GM20000 (cell line): ENCODE measurements at places on chromosomes 3 and 15.

GRCh38 chr3:184596233-184596632 is 34.6 kb downstream of the EPHB3 start:
- DNase-seq, result no peak

DNA sequence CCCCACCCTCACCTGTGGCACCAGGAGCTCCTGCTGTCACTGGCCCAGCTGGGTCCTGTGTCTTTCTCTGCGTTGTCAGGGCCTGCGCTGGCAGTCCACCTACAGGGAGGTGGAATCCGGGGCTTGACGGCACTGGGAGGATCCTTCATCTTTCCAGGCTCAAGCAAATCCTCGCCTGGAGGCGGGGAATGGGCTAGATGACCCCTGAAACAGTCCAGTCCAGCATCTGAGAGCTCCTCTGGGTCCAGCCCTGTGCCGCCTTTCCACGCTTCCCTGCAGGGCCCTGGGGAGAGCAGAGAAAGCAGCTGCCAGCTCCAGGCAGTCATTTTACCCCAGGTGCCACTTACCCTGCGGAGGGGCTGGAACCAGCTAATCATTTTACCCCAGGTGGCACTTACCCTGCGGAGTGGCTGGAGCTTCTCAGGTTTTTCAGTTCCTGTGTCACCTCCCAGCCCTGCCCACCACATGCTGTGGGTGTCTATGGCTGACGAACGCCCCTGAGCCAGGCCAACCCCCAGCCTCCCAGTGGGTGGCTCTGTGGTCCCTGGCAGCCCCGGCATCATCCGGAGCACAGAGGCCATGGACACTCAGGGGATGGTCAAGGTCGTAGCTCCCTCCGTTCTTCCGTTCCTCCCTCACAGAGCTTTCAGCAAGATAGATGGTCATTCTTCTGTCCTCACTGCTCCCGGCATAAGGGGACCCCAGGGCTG is 17.9 kb upstream of the ADIPOQ start:
- no peak for DNase-seq

- no peak for DNase-seq
These were observed 718 bp downstream of the BNIP2 start for GRCh38 chr15:59688423-59688781.

DNA sequence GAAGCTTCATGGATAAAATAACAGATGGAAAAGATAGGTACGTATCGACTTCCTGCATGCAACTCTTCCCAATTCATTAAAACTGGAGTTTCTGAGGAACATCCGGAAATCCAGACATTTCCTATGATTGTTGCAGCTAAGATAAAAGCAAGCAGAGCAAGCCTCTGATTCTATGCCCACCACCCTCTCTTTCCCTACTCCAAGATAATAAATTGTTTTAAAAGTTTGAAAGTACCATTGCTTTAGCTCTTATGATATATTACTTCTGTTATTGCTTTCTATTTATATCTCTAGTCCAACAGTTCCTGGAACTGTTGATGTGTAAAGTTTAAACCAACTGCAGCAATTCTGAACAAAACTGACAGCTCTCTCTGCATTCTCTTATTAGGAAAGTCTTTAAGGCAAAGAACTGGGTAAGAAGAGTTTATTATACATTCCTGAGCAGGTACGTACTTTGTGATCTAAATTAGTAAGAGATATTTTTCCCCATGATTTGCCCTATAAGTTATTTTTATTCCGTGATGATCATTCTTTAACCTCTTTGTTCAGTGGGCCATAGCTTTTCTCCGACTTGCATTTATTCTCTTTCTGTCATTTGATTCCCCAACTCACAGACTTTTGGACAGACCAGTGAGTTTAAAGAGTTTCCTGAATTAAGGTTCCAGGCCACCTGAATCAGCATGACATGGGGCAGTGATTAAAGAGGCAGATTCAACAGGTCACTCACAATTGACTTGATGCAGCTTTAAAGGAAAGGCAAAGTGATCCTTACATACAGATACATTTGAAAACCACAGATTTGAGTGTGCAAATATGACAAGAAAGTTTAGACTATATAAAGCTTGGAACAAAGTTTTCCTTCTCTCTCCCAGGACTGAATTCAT is 94.2 kb upstream of the THRB start:
- DNase-seq, result no peak

GRCh38 chr3:157438194-157438730 is 1.6 kb downstream of the PTX3 start:
- DNase-seq, result no peak

DNA sequence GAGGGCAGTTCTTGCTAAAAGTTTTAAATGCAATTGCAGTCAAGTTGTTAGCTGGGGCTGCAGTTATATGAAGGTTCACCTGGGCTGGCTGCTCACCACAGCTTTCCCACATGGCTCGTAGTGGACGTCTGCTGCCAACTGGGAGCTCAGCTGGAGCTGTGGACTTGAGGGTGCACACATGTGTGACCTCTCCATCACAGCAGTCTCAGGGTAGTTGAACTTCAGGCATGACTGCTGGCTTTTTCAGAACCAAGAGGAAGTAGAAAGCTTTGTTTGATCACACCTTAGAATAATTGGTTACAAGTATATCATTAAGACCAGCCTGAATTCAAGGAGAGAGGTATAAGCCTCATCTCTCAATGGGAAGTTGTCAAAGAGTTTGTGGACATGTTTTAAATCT is 74.1 kb downstream of the CHL1 start:
- no peak for DNase-seq

DNA sequence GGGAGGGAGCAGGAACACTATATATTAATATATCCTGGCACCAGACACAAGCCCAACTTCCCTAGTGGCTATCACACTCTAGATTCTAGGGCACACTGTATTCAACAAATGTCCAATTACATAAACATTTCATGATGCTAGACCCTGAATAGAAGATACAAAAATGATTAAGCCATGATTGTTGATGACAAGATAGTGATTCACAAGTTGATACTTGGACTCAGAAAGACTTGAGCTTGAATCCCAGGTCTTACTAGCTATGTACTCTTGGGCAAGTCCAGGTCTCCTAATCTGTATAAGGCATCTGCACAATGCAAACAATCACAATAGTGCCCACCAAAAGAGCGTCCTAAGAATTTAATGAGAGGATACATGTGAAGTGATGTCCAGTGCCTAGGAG is 10.0 kb upstream of the SNTN start:
- no peak for DNase-seq

DNA sequence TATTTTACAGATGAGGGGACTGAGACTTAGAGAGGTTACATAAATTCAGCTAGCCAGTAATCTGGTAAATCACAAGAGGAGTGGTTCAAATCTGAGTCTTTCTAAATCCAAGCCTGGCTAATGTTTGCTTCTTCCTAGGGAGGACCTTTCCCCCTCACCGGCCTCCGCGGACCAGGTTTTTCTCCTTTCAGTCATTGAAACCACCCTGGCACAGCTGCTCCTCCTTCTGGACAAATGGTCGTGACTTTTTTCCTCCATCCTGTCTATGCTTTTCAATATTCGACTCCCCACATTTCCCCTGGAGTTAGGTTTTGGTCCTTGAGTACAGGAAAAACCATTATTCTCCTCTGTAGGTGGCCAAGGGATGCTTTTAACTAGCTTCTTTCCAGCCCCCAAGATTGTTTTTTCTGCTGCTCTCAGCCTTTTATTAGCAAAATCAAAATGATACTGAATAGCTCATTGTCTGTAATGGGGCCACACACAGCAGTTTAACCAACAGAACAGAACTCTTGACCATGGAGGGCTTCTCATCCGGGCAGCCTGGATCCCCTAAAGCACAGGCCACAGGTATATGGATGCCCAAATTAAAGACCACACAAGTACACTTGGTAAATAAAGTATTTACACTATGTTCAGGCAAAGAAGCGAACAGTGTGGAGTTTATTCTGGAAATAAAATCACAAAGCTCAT is 85.9 kb upstream of the KLHL25 start:
- no peak for DNase-seq

DNA sequence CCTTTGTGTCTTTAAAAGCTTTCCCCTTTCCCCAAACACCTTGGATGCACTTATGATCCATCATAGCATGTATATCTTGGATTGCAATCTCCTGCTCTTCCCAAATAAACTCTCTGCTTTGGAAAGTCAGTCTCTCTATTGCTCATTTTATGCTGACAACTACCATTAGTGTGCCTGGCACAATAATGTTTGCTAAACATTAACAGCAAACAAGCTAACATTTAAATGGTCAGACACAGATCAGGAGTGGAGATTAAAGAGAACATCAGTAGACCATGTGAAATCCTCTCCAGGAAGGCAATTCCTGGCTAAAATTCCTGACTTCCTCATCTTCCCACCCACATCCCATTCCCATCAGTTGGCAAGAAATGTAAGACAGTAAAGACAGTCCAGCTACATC is 44.3 kb upstream of the EIF1B start:
- DNase-seq, result no peak

DNA sequence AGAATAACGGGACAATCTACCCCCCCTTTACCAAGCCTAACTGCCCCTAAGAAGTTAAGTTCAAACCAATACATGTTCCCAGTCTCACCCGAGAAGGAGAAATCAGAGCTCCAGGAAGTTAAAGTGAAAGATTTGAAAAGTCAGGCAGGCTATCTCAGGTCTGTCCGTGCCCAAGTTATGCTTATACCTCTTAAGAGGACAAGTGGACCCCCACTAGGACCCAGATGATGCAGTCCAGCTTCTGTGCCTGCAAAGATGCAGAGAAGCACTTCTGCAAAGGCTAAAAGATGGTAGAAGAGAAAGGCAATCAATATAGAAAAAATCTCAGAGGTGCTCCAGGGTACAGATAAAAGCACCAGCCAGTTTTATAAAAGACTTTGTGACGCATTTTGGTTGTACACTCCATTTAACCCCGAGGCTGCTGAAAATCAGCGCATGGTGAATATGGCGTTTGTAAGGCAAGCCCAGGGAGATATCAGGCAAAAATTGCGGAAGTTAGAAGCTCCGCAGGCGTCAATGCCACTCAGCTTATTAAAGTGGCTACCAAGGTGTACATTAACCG is 9.8 kb upstream of the SLC9C1 start:
- DNase-seq, result no peak

- no peak for DNase-seq
These were observed 498.5 kb upstream of the CNTN4 start for GRCh38 chr3:1600206-1600605.

DNA sequence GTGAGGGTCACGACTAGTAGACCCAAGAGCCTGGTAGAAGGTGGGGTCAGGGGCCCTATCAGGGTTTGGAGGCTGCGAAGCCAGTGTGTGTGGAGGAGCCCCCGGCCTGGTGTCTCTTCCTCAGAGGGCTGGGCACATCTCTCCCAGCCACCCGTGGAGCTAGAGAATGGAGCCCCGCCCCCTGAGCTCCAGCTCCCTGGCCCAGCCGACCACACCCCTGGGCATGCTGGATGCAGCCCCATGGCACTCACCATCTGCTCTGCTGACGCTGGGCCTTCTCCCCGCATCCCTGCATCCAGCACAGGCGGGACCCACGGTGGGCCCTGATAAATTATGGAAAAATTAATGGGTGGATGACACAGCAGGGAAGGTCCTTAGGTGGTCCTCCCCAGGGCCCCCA is 17.5 kb downstream of the ANKRD63 start:
- no peak for DNase-seq

DNA sequence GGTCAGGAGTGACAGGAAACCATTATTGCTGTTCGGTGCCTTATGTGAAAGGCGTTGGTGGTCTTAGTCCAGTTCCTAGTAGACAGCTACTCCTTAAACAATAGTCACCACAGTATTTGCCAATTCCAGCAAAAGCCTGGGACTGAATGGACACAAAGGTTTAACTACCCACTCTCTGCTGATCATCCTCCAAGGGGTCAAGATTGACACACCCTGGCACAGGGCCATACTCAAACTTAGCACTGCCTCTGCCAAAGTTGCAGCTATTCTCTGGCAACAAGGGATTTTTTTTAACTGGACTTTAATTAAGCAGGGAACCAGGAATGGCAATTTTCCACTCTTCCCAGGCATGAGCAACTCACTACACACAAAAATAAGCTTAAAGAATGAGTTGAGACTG is 193.9 kb downstream of the NLGN1 start:
- no peak for DNase-seq

- DNase-seq, result no peak
These were observed 13.9 kb downstream of the CEP152 start for GRCh38 chr15:48796930-48797329.

DNA sequence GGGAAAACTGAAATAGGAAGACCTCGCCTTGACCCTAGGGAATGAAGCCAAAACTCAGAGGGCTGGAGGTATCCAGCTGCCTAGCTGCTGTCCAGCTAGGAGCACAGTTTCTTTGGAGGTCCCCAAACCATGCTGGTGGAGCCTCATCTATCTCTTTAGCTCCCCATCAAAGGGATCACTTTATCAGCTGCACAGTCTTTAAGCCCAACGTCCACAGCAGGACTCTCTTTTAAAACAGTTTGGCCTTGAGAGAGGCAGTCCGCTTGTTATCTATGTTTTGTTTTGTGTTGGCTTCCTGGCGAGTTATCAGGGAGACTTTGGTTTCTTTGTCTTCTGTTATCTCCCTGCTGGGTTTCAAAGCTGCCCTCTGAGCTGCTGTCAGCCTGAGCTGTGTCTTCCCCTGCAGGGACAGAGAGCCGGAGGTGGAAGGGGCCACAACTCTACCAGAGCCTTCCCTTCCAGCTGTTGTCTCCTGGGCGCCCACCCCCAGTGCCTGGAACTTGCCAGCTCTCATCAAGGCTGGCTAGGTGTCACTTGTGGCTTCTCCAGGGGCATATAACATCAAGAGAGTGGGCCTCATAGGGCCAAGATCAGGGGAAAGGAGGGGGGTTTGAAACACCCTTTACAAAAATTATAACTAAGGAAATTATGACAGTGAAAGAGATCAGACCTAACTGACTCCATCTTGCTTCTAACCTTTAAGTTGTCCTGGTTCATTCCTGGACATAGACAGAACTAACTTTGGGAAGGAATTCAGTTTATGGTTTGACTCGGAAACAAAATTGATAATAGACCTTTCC is 61.4 kb upstream of the C15orf39 start:
- DNase-seq, result no peak
